ENCODE measurements at places on chromosomes 6 and 20. TPM values are rescaled to one million over a fixed set of nuclear protein-coding genes. Genes with fewer than 3 reads are reported as not detected.

DNA sequence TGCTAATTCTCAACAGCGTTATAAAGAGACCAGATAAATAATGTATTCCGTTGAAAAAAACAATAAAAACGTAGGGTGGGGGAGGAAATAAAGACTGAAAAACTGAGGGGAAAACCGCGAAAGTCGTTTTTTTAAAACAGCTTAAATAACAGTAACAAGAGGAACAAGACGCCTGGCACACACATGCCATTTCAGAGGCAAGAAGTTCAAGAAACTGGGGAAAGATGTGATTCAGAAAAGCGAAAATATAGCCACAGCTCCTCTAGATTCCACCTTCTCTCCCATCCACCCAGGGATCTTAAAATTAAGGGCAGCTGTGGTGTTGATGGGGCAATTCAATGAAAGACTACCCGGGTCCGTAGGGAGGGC, 1.3 kb downstream of the EPB41L2 start:
- no peak for DNase-seq

- DNase-seq: no peak
Measured at GRCh38 chr20:56690531-56691175, 61.5 kb downstream of the TFAP2C start.

Gene ADGRF4
- polyA plus RNA-seq: 0.37 TPM

Gene BEND3
- 5.3 TPM for polyA plus RNA-seq

DNA sequence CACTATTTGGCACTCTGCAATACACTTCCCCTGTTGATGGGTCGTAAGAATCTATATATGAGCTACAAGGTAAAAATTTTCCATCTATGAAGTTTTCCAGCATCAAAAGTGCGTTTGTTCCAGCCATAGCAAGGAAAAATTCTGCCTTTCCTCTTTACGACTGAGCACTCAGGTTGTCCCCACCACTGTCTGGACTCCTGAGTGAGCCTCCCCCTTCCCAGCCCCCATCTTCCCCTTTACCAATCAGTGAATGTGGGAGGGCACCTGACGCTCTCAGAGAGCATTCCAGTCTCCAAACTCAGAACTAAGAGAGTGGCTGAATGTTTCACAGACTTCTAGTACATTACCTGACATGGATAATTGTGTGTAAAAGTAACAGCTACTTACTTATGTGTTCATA, at the start of gene ALDH8A1:
Gene ALDH8A1 (minus strand): TSS at position 175 of the 400 bp plus-strand sequence. CDS start 48 bp downstream, at position 127.
- no peak for DNase-seq

DNA sequence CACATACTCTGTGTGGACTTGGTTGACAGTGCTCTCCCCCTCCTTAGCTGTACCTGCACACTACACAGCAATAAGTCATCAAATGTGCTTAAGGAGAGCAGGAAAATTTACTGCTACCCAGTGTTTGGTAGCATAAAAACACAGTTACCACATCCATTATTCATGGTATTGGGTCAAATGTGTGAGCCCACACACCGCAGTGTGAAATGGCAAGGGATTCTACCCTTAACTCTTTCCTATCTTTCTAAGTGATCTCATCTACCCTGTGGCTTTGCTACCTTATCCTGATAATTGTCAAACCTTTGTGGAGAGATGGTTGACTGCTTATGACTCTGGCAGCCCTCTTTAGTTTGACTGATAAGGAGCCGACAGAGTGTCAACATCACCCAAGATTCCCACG, 47.6 kb downstream of the STX11 start:
- no peak for DNase-seq

DNA sequence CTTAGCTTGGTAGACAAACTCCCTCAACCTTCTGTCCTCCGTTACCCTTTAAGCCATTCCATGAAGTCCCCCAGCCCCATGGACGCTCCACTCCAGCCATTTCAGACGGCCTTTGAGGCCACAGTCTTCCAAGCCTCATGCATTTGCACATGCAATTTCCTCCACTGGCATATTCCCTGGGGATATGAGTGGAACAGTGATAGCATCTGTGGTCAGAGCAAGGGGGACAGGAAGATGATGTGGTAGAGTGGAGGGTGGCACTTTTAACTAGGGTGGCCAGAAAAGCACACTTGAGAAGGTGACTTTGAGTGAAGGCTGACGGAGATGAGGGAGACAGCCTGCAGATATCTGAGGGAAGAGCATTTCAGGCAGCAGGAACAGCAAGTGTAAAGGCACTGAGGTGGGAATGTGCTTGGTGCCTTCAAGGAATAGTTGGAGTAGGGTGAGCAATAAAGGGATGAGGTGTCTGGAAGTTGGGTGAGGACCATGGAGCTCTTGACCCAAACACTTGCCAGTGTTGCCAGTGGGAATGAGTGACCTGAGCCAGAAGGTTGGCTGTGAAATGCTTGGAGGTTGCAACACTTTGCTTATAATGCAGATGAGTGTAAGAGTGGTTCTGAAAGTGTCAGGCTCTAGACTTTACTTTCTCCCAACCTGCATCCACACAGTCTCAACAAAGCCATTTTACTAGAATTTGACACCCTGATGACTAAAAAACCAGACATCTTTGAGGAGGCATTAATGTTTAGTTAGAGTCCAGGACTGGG, 275.6 kb upstream of the SUPT3H start:
- no peak for DNase-seq

DNA sequence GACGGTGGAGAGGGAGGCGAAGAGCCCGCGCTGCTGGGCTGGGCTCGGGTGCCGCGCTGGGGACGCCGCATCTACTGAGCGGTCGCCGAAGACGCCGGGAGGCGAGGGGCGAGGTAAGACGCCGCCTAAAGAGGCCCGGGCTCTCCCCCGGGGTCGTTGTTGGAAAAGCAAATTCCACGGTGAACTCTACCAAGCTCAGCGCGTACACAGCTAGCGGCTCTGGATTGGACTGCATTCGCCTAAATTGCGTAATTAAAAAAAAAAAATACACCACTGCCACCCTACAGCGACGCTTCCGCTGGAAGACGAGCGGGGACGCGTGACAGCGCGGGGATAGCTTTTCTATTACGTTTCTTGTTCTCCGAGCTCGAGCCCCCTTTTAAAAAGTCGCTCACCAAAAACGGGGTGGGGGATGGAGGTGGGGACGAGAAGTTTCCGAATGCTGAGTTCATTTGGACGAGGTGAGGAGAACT, 92.0 kb upstream of the PRDM1 start:
- DNase-seq: no peak

DNA sequence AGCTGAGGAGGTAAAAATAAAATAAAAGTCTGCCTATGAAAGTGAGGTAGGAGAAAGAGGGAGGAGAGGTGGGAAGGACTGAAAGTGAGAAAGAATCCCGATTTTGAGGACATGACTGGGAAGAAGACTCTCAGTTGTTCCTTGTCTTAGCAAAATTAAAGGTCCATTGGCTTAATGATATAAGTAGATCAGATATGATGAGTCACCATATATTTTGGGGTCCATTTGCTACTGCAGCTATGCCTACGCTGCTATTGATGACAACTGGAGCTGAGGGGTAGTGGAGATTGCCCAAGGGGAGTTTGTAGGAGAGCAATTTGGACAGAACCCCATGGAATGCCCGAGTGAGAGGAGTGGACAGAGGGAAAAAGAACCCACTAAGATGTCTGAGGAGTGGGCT, 15.1 kb upstream of the SLC22A3 start:
- DNase-seq: no peak

- DNase-seq: no peak
Measured at GRCh38 chr6:38572186-38572813, 67.4 kb downstream of the BTBD9 start.

Gene VSX1
- not detected for polyA plus RNA-seq

DNA sequence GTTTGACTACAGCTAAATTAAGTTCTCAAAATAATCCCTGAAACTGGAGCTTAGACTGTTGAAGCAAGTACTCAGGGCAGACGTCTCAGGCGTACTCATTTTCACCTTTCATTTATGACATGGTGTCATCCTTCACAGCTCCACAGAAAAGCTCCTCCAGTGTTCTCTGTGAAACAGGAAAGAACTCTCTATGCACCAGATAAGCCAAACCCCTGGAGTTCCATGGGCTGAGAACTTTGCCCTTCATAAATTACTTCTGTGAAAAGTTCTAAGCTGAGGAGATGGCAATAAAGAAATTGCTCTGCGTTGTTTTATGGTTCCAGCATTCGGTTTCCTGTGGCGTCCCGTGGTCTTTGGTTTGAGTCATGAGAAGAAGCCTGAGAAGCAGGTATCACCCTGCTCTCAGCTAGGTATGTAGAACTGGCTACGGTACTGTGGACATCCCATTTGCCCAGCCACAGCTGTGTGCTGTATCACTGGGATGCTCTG, 20.2 kb upstream of the RREB1 start:
- no peak for DNase-seq

DNA sequence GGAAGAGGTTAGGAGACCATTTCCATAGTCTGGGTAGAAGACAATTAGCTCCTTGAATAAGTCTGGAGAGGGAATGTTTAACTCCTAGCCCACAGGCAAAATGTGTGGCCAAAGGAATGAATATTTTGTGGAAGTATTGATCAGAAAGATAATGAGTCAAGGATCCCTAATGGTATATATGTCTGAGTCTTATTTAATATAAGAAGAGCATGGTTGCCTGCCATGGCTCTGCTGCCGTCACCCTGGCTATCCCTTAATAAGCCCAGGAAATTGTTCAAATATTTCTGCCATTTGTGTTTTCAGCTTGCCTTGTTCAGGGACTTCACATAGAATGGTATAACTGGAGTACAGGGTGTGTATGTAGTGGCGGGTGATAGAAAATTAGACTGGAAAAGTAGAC, 18.1 kb upstream of the CALHM6 start:
- DNase-seq: no peak

Gene CNBD2
- polyA plus RNA-seq: 2.4 TPM

Gene PTP4A1
- 93.7 TPM for polyA plus RNA-seq

GRCh38 chr20:46610145-46610544, 41.1 kb downstream of the SLC13A3 start:
- DNase-seq: no peak

Gene FAM83C
- not detected for polyA plus RNA-seq

- DNase-seq: no peak
Measured at GRCh38 chr6:139198529-139199288, 63.8 kb downstream of the HECA start.

Gene KIAA0408
- 55.6 TPM for polyA plus RNA-seq

Gene PAK5
- polyA plus RNA-seq: 0.44 TPM

Gene CBFA2T2
- 40.5 TPM for polyA plus RNA-seq

DNA sequence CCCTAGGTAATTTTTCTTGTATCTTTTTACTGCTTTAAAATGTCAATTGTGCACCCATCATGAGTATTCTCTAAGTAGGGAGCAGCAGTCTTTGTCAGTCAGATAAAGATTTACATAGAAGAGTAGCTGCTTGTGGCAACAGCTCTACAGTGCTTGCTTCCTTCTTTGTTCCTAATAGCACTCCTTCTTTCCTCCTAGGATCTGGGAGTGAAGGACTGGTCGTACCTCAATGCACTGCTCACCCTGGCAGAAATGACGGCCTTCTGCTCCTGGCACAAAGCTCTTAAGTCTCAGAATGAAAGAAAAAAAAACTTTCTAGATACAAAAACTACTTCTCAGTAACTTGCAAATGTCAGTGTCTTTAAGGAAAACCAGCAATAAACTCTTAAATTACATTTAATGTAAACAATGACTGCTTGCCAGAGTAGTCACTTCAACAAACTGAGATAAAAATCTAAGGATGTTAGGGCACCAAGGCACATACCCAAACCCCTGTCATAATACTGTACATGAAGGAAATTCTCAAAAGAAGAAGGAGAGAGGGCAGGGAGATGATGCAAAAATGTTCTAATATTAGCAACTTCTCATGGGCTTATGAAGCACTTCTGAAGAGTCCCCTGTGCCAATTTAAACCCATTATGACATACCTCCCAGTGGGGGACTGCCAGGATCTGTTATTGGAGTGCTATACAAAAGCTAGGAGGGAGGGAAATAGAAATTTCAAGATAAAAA, 34.0 kb downstream of the NCOA6 start:
- peak; percentile 19 for DNase-seq

GRCh38 chr6:142842418-142843261, 102.3 kb downstream of the HIVEP2 start:
- DNase-seq: no peak

DNA sequence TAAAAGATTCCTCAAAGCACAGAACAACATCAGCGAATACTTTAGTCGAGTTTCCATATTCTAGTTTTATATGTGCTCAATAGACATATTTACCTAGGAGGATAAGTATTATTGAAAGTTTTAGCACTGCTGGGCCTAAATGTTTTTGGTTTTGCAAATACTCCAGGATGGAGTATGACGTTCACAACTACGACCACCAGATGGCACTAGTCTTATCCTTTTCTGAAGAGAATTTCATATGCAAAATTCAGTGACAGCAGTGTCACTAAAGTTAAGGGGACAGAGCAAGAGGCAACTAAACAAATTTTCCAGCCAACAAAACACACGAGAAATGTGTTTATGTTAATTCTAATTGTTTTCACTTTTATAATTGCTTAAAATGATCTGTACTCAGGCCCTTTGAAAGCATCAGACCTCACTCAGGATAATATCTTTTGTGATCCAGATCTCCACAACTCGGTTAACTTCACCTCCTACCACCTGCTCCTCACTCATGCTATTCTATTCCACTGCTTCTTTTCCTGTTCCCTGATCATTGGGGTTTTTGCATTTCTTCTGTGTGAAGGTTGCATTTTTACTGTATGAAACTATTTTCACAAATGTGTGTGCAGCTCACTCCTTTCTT, 220.8 kb downstream of the TRDN start:
- peak; percentile 57 for DNase-seq

DNA sequence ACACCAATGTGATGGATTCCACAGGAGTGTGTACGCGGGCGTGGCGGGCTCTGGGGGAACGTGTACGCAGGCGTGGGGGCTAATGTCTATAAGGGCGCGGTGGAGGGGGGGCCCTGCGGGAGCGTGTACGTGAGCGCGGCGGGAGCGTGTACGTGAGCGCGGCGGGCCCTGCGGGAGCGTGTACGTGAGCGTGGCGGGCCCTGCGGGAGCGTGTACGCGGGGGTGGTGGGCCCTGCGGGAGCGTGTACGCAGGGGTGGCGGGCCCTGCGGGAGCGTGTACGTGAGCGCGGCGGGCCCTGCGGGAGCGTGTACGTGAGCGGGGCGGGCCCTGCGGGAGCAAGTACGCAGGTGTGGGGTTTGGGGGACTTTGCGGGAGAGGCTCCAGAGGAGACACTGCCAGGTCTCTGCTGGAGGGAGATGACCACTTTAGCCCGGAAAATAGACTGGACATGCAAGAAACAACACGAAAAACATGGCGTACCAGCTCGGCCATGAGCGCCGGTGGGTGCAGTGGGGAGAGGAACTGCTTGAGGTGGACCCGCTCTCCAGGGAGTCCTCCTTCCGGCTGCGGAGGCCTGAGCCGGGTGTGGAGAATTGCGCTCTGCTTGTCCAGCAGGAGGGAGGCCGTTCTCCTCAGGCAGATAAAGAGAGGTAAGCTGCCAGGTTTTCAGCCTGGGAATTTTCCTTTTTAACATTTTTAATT, 27.8 kb upstream of the SMOC2 start:
- no peak for DNase-seq

- DNase-seq: no peak
Measured at GRCh38 chr6:89758830-89759229, 60.8 kb downstream of the MDN1 start.

- peak; percentile 32 for DNase-seq
Measured at GRCh38 chr20:63553933-63554290, at the start of gene FNDC11. TSS of gene FNDC11 (plus strand) at chr20:63554159. CDS start at chr20:63555664, 1,505 bp downstream.

- DNase-seq: no peak
Measured at GRCh38 chr6:163900570-163900969, 486.1 kb downstream of the QKI start.
